ENCODE measurements at places on chromosomes 13 and 19.

DNA sequence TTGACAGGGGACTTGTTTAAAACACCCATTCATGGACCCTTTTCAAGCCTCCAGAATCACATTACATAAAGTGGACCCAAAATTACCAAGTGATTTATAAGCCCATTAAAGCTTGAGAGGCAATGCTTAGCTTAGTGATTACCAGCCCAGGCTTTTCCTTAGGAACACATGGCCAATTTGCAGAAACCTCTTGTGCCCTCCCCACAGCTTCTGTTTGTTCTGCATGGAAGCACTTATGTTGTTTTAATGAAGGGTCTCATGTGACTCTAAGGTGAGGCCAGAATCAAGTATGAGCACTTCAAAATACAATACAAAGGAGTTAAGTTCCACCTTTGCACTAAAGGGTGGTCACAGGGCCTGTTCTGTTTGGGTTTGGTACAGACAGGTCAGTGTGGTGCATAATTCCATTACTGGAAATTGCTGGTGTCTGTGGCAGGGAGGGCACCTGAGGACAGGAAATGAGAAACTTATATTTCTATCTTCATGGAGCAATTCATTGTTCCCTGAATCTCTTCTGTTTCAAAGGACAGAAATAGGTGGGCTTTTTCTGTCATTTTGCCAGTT is 15.3 kb downstream of the ZNF486 start:
- no peak for DNase-seq

- no peak for DNase-seq
Measured at GRCh38 chr13:41074523-41074922, 13.2 kb downstream of the WBP4 start.

DNA sequence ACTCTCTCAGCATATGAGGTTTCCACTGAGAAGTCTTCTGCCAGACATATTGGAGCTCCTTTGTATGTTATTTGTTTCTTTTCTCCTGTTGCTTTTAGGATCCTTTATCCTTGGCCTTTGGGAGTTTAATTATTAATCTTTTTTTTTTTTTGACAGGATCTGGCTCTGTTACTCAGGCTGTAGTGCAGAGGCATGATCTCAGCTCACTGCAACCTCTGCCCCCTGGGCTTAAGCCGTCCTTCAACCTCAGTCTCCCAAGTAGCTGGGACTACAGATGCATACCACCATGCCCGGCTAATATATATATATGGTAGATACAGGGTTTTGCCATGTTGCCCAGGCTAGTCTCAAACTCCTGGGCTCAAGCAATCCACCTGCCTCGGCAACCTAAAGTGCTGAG is 6.6 kb upstream of the CYP4F3 start:
- no peak for DNase-seq

- DNase-seq: no peak
Measured at GRCh38 chr19:14030997-14031718, 404 bp upstream of the IL27RA start.

DNA sequence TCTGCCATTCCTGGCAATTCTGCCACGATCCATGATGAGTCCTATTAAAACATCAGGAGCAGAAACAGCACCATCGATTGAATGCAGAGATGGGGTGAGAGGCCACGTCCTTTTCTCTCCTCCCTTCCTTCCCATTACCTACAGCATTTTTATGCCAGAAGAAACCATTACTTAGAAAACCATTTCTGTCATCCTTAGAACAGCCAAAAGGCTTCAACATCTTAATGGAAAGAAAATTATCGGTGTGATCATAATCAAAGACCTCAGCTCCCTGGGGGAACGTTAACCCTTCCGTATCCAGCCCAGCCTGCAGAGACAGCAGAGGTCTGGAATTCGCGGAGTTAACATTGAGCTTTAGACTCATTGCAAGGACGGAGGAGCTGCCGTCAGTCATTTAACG is 56.0 kb upstream of the SIAH3 start:
- no peak for DNase-seq

DNA sequence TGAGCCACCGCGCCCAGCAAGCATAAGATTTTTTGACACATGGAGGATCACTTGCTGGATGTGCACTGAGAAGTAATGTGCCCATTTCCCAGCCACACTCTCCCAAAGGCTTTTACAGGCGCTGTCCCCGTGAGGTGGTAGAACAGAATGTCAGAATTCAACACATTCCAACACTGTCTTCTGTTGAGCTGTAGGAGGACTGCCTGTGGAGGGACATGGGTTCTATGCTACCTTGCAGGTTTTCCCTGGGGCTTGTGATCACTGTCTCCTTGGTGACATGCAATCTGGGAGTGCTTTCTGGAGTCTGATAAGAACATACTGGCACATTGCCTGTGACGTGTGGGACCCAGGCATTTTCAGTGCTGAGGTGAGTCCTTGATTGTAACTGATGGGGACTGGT is 38.5 kb downstream of the DPRX start:
- DNase-seq: no peak

DNA sequence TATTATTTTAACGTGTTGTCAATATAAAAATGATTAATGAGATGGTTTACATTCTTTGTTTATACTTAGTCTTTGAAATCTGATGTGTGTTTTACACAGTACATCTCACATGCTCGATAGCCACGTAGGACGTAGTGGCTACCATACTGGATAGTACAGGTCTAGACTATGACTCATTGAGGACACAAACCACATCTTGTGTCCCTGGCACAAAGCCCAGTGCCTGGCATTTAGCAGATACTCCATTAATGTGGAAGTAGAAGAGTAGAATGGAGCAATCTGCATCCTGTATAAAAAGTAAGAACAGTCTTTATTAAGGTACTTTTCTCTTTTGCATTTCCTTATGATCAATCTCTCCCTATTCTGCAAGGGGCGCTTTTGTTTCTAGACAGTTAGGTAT is 49.0 kb upstream of the FRY start:
- DNase-seq: peak; percentile 70

GRCh38 chr13:78334059-78334458 is 269.3 kb downstream of the POU4F1 start:
- no peak for DNase-seq

DNA sequence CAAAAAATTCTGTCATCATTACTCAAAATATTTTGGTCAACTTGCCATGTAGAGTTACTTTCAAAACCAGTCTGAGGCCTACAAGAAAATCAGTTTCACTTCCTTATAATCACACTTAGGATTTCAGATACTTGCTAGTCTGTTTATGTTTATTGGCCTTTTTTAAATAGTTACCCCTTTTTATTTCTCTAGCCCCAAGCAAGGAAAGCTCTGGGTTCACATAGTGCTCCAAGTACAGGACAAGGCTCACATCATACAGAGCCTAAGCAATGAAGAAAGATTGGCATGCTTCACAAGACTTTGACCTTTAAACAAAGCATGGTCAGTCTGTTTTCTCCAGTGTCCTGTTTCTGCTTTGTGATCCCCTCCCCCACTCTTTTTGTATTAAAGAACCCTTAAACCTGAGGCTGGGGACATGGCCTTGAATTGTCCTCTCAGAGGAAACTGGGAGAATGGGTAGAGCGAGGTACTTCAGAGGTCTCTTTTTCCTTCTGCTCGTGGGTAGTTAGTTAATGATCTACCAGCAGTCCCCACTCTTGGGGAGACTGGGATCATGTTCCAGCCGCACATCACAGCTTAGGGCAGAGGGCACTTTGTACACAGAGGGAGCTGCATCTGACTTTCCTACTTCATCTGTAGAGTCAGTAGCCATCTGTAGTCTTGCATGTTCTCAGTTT is 30.7 kb downstream of the CEACAM1 start:
- no peak for DNase-seq

DNA sequence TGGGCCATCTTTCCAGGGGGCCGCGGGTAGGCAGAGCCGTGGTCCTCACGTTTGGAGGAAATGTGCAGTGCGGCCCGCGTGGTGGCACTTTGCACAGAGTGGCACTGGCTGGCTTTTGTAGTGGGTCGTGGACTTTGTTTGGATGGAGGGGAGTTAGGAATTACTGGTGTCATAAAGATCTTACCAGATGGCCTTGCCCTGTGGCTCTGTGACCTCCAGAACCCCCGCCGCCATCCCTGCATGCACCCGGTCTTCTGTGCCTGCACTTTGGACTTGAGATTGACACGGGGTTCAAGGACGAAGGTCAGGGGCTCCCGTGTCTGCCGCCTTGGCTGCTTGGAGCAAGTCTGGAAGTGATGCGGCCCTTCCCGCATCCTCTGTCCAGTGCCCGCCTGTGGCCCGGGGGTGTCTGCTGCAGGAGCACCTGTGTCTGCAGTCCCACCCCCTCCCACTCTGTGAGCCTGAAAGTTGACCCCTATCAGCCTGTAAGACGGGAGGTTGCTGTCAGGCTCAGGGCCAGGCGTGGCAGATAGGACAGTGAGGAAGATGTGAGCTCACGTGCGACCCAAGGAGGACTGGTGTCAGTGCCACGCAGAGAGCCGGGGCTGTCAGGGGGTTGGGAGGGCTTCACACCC is 2.2 kb downstream of the GNA11 start:
- DNase-seq: no peak

- DNase-seq: no peak
Measured at GRCh38 chr13:49610176-49610575, 18.1 kb upstream of the ARL11 start.

GRCh38 chr13:46575301-46575771 is 22.4 kb downstream of the LRCH1 start:
- no peak for DNase-seq

DNA sequence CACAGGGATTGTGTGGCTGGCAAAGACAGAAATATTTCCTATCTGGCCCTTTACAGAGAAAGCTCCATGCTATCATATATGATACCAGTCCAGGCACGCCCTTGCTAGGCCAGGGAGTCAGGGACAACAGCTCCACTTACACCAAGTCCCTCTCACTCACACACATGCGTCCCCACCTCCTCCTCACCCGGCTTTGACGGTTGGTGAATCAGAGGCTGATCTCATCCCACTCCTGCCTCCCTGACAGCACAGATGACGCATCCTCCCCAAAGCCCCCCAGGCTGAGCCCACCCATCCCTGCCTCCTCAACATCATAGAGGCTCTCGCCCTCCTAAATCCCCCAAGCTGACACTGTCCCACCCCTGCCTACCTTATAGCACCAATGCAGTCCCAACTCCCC is 62.7 kb downstream of the F2RL3 start:
- no peak for DNase-seq

DNA sequence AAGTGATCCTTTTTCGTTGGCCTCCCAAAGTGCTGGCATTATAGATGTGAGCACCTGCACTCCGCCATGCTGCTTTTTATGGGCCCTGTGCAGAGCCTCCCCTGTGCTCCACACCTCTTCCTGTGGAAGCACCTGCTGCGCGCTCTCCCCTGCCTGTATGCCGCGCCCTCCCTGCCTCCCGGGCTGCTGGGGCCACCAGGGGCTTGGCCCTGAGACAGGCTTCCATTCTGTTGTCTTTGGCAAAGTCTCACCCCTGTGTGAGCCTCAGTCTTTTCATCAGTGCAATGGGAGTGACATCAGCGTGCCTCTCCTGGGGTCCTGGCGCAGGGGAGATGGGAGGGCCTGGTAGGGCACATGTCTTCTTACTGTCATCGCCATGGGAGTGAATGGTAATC is 1.3 kb downstream of the FAM174C start:
- no peak for DNase-seq

GRCh38 chr13:112435973-112436372 is 59.8 kb downstream of the SPACA7 start:
- DNase-seq: no peak

- no peak for DNase-seq
Measured at GRCh38 chr13:37565425-37565824, 33.1 kb downstream of the POSTN start.

DNA sequence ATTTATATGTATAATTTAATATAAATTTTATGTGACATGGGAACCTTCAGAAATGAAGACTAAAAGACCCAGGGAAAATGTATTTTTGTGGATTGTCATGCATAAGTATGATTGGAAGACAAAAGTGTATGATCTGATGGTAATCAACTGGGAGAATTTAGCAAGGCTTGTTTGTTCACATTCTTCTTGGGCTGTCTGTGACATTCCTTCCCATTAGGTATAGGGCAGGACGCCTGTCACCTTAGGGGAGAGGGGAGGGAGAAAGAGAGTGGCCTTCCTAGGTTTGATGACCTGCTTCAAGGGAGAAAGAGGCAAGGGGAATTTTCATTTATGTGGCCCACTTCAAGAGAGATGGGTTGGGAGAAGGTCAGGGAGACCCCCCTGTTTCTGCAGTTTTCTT is 22.4 kb downstream of the PIBF1 start:
- no peak for DNase-seq

GRCh38 chr13:42720113-42720857 is 61.1 kb upstream of the FAM216B start:
- peak; percentile 81 for DNase-seq

GRCh38 chr13:62137629-62138405 is 722.2 kb upstream of the PCDH20 start:
- DNase-seq: no peak

GRCh38 chr13:26412263-26412662 is 145.2 kb upstream of the WASF3 start:
- no peak for DNase-seq

DNA sequence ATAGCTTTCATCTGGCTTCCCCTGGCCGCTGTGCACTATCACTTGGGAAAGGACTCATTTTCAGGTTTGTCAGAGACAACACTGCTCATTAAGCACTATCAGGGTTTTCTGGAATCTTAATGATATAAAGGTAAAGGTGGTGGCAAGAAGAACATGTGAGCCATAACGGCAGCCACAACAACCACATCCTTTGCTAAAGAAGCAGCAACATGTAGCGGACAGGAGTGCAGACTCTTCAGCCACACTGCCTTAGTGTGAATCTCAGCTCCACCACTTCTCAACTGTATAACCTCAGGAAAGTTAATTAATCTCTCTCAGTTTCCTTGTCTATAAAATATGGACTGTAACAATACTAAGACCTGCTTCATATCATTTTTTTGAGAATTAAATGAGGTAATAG is 24.1 kb upstream of the MIR17HG start:
- no peak for DNase-seq

DNA sequence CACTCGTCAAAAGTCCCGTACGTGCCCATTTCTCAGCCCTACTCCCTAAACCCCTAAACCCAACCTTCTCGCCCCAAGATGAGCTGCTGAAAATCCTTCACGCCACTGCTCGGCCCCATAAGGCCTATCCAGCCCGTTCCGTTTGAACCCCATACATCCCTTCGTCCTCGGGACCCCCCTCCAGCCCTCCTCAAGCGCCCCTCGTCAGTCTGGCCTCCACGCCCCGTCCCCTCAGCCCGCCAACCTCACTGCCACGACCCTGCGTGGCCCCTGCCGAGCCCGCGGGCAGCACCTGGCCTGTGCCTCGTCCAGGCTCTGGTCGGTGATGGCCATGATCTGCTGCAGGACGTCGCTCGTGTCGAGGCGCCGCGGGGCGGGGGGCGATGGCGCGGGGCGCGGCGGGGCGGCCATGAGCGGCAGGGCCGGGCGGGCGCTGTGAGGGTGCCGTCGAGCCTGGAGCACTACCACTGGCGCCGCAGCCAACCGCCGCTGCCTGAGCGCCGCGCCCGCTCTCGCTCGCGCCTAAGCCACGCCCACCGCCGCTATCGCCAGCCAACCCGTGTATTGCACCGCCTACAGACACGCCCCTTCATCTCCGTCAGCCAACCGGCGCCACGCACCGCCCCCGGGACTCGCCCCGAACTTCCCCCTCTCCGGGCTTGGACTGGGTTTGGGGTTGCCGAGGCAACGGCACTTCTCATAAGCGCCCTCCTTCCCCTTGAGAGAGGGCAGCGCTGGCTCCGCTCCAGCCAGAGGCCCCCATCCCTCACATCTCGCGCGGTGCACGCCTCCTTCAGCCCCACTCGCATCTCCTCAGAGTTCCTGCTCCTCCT is at the start of gene PBX4:
Gene PBX4 (minus strand): TSS at position 469 of the 833 bp plus-strand sequence. CDS start 58 bp downstream, at position 411.
- peak; percentile 98 for DNase-seq

- no peak for DNase-seq
Measured at GRCh38 chr13:60242043-60242595, 78.4 kb upstream of the DIAPH3 start.

All from GM03348 (cell line).